ENCODE measurements at places on chromosomes 16 and 17.

GRCh38 chr16:12252616-12253015 is 276.1 kb downstream of the SNX29 start:
- DNase-seq = no peak

DNA sequence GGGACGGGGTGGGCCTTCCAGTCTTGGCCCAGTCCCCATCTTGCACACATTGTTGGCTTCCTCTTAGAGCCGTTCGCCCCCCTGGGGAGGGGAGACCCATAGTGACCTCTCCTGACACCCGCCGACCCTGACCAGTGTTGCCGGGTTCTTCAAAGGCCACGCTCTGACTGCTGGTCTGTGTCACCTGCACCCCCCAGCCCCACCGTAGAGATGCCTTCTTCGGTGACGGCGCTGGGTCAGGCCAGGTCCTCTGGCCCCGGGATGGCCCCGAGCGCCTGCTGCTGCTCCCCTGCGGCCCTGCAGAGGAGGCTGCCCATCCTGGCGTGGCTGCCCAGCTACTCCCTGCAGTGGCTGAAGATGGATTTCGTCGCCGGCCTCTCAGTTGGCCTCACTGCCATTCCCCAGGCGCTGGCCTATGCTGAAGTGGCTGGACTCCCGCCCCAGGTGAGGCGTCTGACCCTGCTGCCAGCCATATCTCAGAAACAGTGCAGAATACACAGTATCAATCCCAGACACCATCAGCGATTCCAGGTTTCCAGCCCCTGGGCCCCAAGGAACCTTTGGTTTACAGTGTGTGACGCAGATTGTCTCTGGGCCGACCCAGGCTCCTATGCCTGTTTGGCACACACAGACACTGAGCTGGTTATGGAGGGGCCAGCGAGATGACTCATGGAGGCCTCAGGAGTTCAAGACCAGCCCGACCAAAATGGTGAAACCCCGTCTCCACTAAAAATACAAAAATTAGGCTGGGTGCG is 1.3 kb downstream of the SLC26A11 start:
- no peak for DNase-seq

GRCh38 chr17:7314719-7315569 is at the start of gene GPS2:
TSS of gene GPS2 (minus strand) at chr17:7315360. CDS start at chr17:7315052, 308 bp downstream.
- peak; percentile 82 for DNase-seq

GRCh38 chr17:80878876-80879722 is 112.5 kb upstream of the CHMP6 start:
- DNase-seq = no peak

- no peak for DNase-seq
Observed at GRCh38 chr16:27410761-27411160, 8.8 kb downstream of the IL21R start.

- no peak for DNase-seq
Observed at GRCh38 chr16:73028263-73028662, 19.7 kb downstream of the ZFHX3 start.

- DNase-seq = no peak
Observed at GRCh38 chr17:36682773-36683172, 81.4 kb downstream of the MRM1 start.

GRCh38 chr17:60392845-60393702 is 1.1 kb upstream of the USP32 start:
- DNase-seq = no peak

GRCh38 chr17:8855477-8856204 is 11.8 kb downstream of the PIK3R6 start:
- DNase-seq = no peak

Data from effector CD8-positive, alpha-beta T cell (primary cell).